NCI-H2029 treated with DMSO at 0.1 percent for 48 hours (cell line): ENCODE measurements at places on chromosomes 2 and 18.

DNA sequence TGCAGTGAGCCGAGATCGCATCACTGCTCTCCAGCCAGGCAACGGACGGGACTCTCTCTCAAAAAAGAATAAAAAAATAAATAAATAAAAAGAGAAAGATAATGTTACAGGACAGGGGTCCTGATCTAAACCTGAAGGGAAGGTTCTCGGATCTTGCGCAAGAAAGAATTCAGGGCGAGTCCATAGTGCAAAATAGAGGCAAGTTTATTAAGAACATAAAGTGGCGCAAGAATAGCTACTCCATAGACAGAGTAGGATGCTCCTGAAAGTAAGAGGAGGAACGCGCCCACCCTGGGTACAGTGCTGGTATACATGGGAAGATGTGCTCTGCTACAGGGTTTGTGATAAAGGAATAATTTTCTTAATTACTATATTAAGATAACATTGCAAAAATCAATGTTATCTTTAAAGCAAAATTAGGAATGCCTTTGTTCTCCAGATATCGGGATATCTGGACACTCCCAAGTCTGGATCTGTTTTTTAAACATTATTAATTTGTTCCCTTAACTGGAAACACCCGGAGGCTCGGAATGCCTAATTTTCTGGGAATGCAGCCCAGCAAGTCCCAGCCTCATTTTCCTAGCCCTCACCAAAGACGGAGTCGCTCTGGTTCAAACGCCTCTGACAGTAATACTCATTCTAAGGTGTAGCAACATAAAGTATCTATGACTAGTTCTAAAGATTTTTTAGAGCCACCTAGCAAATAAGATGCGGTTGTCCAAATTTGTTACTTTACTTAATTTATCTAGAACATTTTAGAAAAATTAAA is 38.8 kb downstream of the ACSL3 start:
- DNase-seq: no peak

- DNase-seq: no peak
These were observed 201.6 kb downstream of the TRIB2 start for GRCh38 chr2:12918138-12918834.

DNA sequence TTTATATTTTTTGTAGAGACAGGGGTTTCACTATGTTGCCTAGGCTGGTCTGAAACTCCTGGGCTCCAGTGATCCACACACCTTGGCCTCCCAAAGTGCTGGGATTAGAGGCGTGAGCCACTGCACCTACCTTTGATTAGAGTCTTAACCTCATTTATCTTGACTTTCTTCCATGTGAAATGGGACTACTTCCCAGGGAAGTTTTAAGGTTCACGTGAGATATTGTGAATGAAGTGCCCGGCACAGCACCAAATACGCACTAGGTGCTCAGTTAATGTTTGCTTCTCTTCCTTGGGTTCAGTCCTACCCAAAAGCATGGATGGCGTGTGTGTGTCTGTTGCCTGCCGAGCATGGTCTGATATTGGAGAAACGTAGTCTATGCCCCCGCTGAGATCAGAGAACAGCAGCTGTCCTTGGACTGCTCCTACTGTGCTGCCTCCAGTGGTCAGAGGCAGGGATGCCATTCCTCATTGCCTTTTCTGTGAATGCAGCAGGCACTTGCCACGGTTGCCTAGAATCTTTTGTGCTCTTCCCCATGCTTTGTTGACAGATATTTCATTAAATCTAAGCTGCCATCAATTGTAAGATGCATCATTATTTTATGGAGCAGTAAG is 12.3 kb upstream of the TFCP2L1 start:
- no peak for DNase-seq

DNA sequence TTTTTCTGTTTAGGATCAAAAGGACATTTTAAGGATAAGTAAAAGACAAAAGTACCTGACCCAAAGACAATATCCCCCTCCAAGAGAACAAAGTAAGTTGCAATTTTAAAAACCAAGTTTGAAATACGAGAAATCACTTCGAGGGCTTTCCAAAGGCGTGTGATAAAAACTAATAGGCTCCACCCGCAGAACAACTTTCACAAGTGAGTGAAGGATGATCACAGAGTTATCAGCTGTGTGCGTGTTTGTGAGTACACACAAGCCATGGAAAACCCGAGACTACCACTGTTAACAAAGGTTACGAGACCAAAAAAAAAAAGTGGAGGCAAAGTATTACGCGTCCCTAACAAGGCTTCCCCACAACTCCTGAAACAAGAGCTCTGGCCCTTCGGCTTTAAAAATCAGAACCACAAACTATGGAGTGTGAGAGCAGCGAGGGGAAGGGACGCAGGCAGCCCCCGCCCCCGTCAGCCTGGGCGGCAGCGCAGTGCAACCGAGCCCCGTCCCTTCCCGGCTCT is 719 bp downstream of the SMAD2 start:
- DNase-seq: no peak

GRCh38 chr18:79823120-79823519 is 25.4 kb downstream of the KCNG2 start:
- no peak for DNase-seq

DNA sequence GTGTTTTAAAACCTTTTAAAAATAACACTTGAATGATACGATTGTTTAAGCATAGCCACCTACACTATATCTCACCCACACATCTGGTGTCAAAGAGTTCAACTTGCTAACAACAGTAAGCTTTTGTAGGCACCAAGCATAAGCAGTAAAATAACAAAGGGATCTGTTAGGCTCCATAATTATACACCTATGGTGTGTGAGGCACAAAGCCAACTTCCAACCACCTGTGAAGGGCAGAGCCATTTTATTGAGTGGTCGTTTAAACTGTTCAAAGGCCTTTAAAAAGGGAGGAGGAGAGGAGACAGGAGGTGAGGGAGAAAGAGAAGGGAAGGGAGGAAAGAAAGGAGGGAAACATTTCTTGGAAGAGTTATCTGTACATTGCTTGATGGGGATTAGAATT is 27.9 kb downstream of the NEMP2 start:
- peak; percentile 77 for DNase-seq

DNA sequence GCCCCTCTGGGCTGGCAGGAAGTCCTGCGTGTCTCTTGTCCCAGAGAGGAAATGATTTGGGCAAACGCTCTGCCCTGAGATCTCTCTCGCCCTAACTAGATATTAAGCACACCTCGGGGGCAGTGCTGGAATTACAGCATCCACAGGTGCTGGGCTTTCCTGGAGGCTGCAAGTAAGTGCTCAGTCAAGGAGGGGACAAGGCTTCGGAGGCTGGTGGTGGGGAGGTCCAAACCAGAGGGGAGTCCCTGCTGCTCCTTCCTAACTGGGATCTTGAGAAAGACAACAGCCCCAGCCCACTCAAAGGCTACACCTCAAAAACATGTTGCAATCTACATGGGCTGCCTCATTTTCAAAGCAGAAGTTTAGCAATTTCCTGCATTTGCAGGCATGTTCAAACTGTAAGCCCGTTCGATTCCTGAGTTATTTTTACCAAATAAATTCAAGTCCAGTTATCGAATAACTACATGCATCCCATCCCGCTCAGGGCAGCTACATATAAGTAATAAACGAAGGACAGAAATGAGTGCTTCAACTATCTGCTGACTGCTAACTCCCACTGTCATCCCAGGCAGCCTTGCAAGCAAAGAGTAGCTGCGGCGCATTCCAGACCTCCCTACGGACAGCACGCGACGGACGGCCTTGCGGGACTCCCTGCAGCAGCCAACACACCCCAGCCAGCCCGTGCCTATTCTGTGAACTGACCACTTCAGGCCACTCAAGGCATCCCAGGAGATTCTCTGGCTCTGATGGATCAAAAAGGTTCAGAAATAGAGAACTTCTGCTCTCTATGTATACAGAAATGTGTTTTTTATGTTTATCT is 27.5 kb downstream of the ZNF516 start:
- no peak for DNase-seq

GRCh38 chr2:178177066-178177679 is 17.1 kb upstream of the OSBPL6 start:
- no peak for DNase-seq

DNA sequence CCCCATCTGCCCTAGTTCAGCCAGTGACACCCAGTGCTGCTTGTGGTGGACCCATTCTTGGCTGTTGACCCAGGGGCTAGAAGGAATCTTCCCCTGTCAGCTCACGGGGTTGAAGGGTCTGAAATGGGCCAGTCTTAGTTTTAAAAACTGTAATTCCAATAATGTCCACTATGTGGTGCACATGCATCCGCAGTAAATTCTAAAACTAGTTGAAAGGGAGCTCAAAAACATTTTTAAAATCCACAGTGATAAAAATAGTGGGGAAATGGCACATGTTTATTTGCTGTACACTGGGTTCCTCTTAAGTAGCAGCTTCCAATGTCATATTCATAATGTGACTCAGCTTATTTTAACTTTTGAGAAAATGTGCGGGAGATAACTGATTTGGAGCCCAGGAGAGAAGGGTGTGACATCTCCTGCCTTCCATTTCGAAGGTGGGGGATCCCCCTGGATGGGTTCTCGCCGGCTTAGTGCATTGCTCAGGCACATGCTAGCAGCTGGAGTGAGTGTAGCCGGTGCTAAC is 32.8 kb downstream of the GRHL1 start:
- peak; percentile 3 for DNase-seq

- no peak for DNase-seq
These were observed 112.0 kb downstream of the ZBTB7C start for GRCh38 chr18:48297139-48297538.

GRCh38 chr2:88831792-88832248 is 140.3 kb downstream of the RPIA start:
- peak; percentile 12 for DNase-seq

DNA sequence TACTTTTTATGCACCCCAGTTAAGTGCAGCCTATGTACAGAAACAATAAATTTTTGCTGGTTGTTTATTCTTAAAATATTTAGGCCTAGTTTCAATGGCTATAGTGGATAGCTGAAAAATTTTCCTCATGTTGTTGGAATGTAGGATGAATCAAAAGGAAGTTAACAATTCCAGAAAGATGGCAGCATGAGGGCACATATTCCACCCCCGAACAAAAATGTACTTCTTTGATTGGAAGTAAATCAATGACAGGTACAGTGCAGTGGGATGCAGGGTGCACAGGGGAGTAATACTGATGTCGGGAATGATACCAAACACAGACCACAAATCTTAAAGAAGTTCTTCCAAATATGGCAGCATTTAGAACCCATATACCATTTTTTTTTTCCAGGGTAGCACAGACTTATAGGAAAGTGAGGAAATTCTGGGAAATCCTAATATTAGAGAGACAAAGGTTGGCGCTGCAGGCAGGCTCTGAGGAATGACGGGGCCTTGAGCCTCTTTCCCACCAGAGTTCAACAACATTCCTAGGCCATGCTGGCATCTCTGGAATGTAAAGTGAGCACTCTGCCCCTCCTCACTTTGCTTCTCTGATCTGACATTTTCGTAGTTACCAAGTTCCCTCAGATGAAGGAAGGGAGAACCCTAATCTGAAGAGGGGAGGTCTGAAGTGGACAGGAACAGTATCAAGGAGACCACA is 36.6 kb upstream of the IKZF2 start:
- no peak for DNase-seq

GRCh38 chr18:79760881-79761280 is 36.9 kb upstream of the KCNG2 start:
- DNase-seq: no peak

DNA sequence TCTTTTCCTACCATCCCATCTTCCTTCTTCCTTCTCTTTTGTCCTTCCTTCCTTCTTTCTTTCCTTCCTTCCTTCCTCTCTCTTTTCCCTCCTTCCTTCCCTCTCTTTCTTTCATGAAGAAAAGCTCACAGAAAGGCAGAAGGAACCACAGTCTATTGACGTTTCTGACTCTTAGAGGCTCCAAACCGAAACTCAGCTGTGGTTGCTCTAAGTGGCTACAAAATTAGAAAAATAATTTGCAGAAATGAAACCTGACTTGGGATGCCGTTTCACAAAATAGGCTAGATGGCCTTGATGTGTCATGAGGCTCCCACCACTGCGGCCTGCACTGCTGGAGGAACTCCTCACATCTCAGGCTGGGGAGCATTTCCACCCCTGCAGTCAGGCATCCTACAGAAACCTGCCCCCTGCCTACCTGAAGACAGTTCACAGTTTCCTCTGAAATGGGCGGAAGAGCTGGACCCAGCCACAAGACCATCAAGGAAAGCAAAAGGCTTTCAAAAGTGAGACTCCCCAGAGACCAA is 165.6 kb downstream of the SMAD7 start:
- DNase-seq: no peak

DNA sequence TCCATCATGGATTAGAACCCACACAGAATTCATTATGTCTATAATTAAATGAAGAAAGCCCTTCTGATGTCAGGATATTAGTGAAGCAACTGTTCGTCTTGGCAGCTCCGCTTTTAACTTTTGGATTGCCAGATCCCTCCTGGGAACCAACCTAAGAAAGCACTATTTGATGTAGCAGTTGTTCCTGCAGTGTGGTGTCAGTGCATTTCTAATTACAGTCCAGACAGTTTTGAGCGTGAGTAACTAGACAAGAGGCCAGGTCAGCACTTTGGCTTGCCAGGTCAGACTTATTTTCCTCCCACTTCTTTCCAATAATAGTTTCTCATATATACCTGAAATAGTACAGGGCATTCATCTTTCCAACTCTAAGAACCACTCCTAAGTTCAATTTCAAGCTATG is 13.8 kb downstream of the NRXN1 start:
- no peak for DNase-seq

GRCh38 chr18:31500051-31500688 is 2.2 kb downstream of the DSG2 start:
- DNase-seq: no peak

DNA sequence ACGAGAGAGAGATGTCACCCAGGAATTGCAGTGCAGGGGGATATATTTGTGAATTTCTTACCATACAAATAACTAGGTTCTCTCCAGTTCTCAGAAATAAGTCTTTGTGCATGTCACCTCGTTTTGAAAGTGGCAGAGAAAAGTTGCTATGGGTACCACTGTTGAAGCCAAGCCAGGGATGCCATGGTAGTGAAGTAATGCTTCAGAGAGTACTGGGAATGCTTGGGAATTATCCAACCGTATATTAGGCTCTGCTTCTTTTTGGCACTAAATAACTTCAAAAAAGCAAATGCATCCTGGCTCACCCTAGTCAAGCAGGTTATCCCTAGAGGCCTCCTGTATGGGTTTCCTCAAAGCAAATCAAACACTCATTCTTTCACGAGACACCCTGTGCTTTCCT is 50.7 kb upstream of the DDX18 start:
- no peak for DNase-seq

GRCh38 chr2:27960237-27960912 is 69.8 kb downstream of the BABAM2 start:
- DNase-seq: no peak

GRCh38 chr2:173982918-173983317 is 17.7 kb upstream of the SP3 start:
- DNase-seq: no peak

GRCh38 chr2:188695953-188696352 is 278.2 kb upstream of the COL3A1 start:
- no peak for DNase-seq

GRCh38 chr2:32647180-32647651 is 19.4 kb downstream of the TTC27 start:
- no peak for DNase-seq

DNA sequence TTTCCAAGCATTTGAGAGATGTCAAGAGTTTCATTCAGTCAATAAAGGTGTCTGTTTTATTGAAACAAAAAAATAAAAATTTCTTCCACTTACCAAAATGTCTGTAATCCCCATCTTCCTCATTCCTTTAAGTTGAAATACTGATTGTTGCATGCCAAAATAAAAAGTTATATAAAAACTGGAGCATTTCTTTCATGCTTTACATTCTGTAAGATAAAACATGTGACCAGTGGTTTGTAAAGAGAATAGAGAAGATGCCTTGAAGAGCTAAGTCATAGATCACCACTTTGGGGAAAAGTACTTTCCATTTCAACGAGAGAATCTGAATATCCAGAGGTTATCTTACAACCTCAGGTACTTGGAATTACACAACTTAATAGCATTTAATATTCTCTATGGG is 35.9 kb upstream of the MYO1B start:
- DNase-seq: no peak

- DNase-seq: no peak
These were observed 68.8 kb upstream of the SERTAD2 start for GRCh38 chr2:64722291-64723044.
